ENCODE measurements at places on chromosomes 2 and 18. TPM values are rescaled to one million over a fixed set of nuclear protein-coding genes. Genes with fewer than 3 reads are reported as not detected.
A peak's percentile ranks its signal among the peaks of the same experiment; 100 is the strongest.

- DNase-seq = no peak
These were observed 90.4 kb downstream of the DOCK10 start for GRCh38 chr2:224951723-224952481.

- no peak for DNase-seq
These were observed 10.1 kb downstream of the MBOAT2 start for GRCh38 chr2:8993196-8993901.

GRCh38 chr18:42271647-42272414 is 316.8 kb downstream of the PIK3C3 start:
- no peak for DNase-seq

- DNase-seq = no peak
These were observed 225.0 kb downstream of the LDLRAD4 start for GRCh38 chr18:13443552-13443951.

DNA sequence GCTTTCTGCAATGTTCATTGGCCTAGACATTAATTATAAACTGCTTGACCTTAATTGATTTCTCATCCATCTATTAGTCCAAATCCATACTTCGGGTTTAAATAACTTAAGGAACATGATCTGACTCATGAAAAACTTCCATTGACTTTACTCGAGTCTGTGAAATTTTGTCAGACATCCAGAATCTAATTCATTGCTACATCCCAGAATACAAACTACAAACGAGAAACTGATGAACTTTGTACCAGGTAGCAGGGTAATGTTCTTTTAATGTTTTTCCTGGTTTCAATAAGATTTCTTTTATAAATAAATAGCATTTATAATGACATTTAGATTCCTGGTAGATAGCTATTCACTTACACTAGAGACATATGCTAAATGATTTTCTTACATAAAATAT is 36.0 kb upstream of the IKZF2 start:
- DNase-seq = no peak

DNA sequence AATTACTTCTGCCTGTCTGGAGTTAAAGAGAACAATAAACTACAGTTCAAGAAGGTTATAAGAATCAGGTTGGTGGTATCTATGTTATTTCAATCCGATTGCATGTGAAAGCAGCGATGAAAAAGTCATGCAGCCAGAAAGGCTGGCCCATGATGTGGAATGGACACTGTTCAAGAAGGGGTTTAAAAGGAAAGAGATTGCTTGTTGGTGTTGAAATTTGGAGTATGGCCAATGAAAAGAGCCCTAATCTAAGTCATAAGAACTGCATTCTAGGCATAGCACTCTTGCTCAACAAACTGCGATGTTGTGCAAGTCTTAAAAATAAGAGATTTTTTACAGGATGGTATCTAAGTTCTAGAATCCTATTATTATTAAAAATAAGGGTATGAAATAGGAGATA is 61.3 kb downstream of the EFEMP1 start:
- peak; percentile 98 for DNase-seq

DNA sequence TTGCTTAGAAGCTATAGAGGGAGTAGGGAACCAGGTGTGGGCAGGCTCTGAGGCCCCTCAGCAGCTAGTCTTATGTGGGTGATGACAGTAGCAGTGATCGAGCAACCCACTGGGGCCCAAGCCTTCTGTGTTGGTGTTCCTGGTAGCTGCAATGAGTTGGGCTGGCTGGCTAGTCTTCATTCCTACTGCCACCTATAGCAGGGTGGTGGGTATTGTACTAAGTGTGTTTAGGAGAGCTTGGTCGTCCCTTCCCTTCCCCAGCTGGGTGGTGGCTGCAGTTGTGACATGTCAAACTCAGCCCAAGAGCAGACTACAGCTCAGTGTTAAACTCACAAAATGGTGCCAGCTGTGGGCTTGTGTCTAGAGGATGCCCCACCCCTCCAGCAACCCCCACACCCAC is 486.1 kb upstream of the UBE2E3 start:
- no peak for DNase-seq

DNA sequence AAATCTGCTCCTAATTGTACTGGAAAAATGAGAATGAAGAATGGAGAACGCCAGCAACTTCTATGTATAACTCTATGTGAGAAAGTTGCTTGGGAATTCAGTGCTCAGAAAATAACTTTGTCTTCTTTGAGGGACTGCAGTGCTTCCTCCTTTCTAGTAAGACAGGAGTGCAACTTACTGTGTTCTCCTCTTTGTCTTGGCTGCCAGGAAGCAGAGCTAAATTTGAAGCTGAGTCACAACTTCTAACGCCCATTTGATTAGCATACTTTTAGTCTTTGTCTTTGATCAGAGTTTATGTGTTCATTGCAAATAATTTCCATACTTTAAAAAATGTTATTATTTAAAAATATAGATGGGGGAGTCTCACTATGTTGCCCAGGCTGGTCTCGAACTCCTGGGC is 6.6 kb downstream of the ARHGAP25 start:
- DNase-seq = no peak

- no peak for DNase-seq
These were observed 9.1 kb upstream of the NR4A2 start for GRCh38 chr2:156341452-156342253.

Gene PROM2
- total RNA-seq = 5.1 TPM

Gene ABCG8
- not detected for total RNA-seq

Gene IL37
- not detected for total RNA-seq

Gene C2orf78
- total RNA-seq = not detected

Measured in epithelial cell of proximal tubule (primary cell).